ENCODE measurements at places on chromosomes 11 and 22. TPM values are rescaled to one million over a fixed set of nuclear protein-coding genes. Genes with fewer than 3 reads are reported as not detected.

DNA sequence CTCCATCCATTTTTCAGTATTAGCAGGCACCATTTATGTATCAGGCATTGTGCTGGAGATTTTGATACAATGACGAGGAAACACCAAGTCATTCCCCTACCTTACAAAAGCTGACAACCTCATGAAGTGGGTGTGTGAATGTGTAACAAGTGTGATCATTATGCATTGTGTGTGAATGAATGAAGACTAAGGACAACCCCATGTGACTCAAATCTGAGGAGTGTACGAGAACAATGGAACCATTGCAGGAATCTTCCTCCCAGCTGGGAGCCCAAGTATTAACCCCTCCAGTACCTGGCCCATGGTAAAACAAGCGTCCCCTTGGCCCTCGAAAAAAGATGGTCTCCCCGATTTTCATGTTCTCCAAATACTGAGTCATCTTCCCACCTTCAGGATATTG is 4.4 kb downstream of the CYB5R2 start:
- ATAC-seq = peak; percentile 64

DNA sequence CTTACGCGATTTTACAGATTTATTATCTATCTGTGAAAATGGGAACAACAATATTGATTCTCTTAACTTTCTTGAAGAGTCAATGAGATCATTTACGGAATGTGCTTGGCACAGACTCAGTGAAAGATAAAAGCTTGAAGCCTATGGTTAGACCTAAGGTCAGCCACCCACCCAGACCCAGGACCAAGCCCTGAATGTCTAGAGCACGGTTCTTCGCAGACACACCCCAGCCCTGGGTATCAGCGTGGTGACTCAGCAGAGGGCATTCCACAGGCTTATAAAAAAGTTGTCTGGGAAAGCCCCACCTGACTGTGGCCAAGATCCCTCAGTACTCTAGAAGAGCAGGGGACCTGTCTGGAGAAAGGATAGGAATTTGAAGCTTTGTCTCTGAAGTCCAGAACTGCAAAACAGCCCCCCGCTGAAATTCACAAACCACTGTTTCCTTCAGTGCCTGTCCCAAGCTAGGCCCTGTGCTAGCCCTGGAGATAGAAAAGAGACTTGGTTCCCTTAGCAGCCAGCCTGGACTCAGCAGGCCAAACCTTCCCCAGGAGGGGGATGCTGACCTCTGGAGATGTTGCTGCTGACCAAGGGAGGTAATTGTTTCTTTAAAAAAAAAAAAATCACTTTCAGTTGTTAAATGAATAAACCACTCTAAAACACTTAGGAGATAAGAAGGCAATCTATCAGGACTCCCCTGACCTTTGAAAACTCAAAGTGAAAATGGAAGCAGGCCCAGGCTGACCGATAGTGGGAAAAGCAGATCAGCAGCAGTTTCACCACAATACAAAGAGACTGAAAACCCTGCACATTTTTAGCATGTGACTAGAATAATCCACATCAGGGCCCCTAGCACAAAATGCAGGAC is 114.0 kb downstream of the ABTB2 start:
- ATAC-seq = peak; percentile 70

DNA sequence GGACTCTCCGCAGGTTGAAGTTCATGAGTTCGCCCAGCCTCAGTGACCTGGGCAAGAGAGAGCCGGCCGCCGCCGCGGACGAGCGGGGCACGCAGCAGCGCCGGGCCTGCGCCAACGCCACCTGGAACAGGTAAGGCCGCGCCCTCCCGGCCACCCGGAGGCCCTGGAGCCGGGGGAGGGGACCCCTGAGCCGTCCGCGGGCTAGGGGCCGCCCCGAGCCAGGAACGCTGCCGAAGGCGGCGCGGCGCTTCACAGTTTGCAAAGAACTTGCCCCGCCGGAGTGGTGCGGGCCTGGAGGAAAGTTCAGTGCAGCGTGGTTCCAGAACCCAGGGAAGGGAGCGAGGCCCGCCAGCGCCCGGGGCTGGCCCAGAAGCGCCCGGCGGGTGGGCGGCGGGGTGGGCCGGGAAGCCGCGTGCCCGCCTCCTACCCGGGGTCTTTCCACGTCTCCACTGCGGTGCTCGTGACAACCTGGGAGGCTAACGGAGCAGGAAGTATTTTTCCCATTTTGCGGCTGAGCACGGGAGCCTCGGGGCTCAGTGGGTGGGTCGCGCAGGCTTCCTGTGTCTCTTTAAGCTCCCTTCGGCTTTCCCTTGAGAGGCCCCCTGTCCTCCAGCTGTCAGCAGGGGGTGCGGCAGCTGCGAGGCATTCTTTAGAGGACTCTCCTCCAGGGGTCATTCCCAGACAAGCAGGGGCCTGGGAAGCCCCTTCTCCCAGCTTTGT is 635 bp downstream of the PRR5 start:
- ATAC-seq = peak; percentile 35

GRCh38 chr11:16114978-16115871 is 241.1 kb downstream of the SOX6 start:
- ATAC-seq = no peak

DNA sequence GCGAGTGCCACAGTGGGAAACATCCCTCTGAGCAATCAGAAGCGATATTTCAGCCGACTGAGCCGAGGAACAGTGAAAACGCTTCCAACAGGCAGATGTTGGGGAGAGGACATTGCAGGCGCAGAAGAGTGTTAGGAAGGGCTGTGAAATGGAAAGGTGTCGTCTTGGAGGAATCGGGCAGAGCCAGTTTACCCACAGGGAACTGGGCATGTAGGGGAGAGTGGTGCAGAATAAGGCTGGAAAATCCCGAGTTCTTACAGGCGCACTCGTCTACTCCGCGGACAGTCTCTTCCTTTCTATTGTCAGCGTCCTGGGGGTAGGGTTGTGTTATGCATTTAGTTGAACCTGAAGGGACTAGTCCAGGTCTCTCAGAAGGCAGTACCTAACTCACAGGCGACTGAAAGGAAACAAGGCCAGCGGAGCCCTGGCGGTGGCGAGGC is 1.1 kb upstream of the APLP2 start:
- no peak for ATAC-seq

GRCh38 chr11:130295657-130296056 is 19.1 kb downstream of the ZBTB44 start:
- no peak for ATAC-seq

- no peak for ATAC-seq
These were observed 38.2 kb downstream of the CSRP3 start for GRCh38 chr11:19163617-19164016.

- ATAC-seq = no peak
These were observed 22.6 kb upstream of the IRAG1 start for GRCh38 chr11:10716122-10716521.

GRCh38 chr11:6625156-6625831 is 6.1 kb upstream of the TPP1 start:
- no peak for ATAC-seq

DNA sequence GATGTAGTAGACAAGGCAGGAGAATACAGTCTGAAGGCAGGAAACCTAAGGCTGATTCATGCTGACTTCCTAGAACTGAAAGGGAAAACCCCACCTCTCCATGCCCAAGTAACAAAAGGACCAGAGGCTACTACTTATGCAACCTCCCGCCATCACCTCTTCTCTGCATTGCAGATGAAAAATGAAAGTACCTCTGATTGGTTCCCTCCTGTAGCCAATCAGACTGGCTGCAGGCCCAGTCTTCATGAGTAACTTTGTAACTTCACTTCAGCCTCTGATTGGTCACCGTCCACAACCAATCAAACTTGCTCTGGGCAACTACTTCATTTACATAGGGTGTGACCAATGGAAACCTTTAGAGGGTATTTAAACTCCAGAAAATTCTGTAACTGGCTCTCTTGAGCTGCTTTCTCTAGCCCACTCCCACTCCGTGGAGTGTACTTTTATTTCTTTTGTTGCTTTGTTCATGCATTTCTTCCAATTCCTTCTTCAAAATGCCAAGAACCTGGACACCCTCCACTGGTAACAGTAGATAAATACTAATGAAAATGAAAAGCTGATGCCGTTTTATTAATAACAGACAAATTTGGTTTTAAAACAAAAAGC is 5.2 kb upstream of the MAP6 start:
- ATAC-seq = peak; percentile 85

GRCh38 chr11:90823446-90823845 is 600.6 kb upstream of the CHORDC1 start:
- no peak for ATAC-seq

DNA sequence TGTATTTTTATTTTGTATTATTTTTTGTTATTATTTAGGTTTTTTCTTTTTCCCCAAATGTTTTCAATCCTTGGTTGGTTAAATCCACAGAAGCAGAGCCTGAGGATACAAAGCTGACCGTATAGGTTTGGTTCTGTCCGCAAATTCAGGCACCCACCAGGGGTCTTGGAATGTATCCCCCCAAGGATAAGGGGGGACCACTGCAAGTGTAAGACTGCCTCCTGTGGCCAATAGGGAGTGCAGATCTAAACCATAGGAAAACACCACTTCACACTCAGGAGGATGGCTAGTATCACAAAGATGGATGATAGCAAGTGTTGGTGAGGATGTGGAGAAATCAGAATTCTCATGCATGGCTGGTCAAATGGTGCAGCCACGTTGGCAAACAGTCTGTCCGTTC is 20.0 kb downstream of the CPT1A start:
- no peak for ATAC-seq

- no peak for ATAC-seq
These were observed 58.3 kb upstream of the EMID1 start for GRCh38 chr22:29147331-29147899.

DNA sequence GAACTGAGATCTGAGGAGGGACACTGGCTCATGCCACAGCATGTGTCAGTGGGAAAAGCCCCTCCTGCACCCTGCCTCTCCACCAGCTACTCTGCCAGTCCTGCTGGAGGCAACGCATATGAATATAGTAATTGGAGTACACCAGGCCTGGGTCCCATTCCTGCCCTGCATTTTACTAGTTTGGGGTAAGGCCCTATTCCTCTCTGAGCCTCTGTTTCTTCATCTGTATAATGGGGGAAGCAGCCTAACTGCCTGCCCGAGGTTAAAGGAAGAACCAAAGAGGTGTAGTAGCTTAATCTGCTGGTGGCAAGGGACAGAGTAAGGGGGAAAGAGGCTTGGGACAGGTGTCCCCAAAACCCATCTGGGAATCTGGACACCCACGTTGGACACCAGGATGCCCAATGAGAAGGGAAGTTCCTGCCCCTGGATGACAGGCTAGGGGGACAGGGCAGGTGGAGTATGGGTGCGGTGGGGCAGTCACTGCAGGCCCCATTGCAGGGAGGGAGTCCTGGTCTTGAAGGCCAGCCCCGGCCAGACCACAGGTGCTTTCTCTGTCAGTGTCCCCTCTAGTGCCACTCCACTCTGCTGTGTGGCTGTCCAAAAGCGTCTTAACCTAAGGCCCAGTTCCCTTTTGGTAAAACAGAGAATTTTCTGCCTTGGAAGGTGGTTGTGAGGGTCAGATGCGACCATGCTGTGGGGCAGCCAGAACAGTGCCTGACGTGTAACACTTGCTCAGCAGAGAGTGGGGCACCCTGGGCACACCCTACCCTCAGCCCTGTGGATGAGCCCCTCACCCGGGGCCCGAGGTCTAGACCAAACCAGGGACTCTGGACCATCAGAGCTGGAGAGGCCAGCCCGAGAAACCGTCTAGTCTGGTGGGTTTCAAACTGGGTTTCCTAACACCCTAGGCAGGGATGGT is 11.5 kb downstream of the TSKU start:
- no peak for ATAC-seq

DNA sequence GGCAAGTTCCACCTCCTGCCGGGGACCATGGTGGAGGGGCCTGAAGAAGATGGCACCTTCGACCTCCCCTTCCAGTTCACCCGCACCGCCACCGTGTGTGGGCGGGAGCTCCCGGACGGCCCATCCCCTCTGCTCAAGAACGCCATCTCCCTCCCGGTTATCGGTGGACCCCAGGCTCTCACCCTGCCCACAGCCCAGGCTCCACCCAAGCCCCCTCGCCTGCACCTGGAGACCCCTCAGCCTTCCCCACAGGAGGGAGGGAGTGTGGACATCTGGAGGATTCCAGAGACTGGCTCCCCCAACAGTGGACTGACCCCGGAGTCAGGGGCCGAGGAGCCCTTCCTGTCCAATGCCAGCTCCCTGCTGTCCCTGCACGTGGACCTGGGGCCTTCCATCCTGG is 6.4 kb downstream of the CDC42EP2 start:
- ATAC-seq = no peak

GRCh38 chr11:19359221-19360000 is 118.7 kb upstream of the E2F8 start:
- ATAC-seq = no peak

GRCh38 chr11:100098560-100098959 is 588.5 kb upstream of the ARHGAP42 start:
- ATAC-seq = no peak

DNA sequence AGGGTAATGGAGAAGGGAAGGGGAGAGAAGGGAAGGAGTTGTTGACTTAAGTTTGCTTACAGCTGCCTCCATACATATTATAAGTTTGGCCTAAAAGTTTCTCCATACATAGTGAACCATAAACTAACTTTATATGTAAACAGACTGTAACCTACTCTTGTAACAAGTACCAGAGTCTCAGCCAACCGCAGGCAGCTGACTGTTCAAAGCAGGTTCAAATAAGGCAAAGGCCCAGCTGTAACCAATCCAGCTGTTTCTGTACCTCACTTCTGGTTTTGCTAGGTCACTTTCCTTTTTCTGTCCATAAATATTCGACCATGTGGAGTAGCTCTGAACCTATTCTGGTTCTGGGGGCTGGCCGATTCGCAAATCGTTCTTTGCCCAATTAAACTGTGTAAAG is 591.2 kb downstream of the INSC start:
- no peak for ATAC-seq

DNA sequence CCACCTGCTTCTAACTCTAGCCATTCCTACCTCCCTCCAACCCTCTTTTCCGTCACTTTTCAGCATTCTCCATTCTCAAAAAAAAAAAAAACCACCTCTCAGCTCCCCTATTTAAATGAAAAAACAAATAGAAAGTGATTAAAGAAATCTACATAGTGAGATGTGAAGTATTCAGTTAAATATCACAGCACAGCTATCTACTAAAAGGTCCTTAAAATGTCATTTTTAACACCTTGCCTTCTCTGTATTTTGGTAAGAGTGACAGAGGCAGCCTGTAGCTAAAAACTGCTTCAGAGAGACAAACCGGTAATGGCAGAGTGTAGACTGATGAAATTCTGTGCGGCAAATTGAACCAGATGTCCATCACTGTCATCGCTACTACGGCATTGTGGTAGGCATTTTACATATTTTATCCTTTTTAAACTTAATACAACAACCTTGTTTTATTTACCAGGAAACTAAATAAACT is 346 bp upstream of the ALG9 start:
- no peak for ATAC-seq

Gene FXYD2
- 0.22 TPM for total RNA-seq

Gene CATSPER1
- total RNA-seq = not detected

Gene GDPD4
- 0.33 TPM for total RNA-seq

Gene ARHGAP42
- total RNA-seq = 14.4 TPM

Gene EFCAB6
- total RNA-seq = 2.7 TPM

Gene SERGEF
- total RNA-seq = 33.4 TPM

Gene SEC14L2
- total RNA-seq = 5.6 TPM

Gene YAP1
- total RNA-seq = 14.4 TPM

Data from motor neuron (in vitro differentiated cells).